CD4-positive, alpha-beta T cell (primary cell): ENCODE measurements at places on chromosomes 6 and 20.

DNA sequence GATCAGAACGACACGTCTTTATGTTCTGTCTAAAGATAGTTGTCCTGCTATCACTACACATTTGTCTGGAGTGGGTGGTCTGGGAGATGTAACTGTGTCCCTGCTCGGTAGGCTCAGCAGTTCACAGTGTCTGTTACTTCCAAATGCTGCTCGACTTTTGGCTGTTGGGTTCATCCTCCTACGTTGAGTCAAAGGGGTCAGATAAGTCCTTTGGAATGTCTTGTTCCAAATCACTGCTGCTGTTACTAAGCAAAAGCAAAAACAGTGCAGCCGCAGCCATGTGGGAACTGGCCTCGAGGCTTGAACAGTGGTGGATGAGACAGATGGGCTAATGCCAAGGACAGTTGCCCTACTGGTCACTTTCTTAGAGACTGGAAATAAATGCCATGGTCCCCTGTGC is 272.2 kb upstream of the MAP3K7 start:
- DNase-seq = no peak

GRCh38 chr20:44069203-44070011 is 117.6 kb downstream of the JPH2 start:
- peak; percentile 60 for DNase-seq

DNA sequence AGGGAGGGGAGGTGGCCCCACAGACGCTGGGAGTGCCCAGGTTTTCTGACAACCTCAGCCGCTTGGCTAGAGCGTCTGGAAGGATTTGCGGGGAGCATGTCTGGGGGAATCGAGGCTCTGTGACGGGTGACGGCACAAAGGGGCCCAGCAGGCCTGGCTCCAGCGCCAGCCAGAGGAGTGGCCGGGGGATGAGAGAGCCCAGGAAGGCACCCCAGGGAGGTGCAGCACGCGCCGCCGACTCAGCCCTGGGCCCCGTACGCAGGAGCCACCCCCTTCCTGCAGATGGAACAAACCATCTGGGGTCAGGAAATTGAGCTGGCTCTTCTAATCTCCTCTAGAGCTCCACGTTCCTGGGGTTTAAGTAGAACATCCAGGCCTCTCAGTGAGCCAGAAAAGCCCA is 5.9 kb upstream of the SLCO4A1 start:
- DNase-seq = no peak

DNA sequence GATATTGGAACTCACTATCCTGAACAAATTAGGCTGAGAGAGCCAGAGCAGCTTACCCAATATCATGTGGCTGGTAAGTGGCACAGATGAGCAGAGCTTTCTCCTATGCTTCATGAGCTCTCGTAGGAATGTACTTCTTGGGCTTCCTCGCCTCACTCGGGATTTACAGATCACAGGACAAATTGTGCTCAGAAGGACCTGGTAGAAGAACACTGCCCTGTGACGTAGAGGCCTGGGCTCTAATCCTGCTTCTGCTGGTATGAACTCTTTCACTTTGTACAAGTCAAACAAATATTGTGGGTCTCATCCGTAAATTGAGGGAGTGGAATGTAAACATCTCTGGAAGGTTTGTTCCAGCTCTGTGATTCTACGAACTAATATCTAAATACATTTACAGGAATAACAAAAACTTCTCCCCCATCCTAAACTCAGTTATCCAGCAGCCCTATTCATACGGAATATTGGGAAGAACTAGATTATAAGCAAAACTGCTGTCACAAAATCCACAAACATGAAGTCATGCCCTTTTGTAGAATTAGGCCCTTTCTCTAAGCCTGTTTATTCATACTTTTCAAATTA is 187.6 kb downstream of the CLIC5 start:
- DNase-seq = no peak

DNA sequence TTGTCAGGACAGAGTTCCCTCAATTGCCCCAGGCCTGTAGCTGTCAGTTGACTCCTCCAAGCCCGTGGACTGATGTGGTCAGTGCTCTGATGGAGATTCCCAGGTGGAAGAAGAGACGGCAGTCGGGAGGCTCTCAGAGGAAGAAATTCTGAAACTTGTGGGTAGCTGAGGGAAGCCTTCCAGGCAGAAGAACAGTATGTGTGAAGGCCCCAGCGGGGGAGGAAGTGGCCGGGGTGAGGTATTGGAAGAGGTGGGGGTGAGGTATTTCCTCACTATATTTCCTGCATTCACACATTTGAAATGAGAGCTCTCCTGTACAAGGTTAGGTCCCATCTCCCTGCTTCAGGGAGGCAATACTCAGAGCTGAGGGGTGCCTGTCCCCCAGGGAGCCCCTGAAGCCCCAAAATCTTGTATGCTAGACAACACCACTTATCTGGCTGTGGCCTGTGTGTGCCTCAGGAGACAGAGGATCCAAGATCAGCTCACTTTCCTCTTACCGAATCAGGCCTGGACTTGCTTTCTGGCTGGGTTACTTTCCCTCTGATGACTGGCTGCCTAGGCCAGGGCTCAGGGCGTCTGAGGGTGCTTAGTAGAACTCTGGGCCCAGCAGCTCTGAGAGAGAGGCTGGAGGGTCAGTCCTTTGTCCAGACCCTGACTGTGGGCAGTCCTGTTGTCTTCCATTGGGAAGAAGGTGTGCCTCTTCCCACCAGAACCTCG is 49.3 kb upstream of the MYL9 start:
- peak; percentile 48 for DNase-seq

- no peak for DNase-seq
These were observed 44.0 kb upstream of the CTNNBL1 start for GRCh38 chr20:37649676-37650370.

GRCh38 chr6:100175814-100176310 is 181.8 kb upstream of the MCHR2 start:
- no peak for DNase-seq

GRCh38 chr6:109874621-109875020 is 103.5 kb upstream of the GPR6 start:
- DNase-seq = no peak

DNA sequence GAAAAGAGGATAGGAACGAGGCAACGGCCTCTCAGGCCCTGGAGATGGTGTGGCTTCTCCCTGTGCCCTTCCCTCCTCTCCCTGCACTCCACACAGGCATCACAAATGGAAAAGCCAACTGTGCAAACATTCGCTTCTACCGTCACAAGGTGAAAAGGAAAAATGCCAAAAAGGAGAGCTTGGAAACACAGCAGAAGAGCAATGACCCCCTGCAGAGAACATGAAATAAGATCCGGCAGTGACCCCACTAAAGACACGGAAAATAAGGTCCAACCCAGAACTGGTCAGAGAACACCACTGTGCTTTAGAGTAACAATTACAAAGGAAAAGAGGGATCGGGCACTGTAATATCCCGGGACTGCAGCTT is 63.0 kb downstream of the SLC22A23 start:
- no peak for DNase-seq

GRCh38 chr6:145704143-145704781 is 31.1 kb downstream of the EPM2A start:
- DNase-seq = no peak

- DNase-seq = no peak
These were observed 9.7 kb upstream of the GCNT2 start for GRCh38 chr6:10511477-10511876.

- no peak for DNase-seq
These were observed 89.5 kb downstream of the TIAM2 start for GRCh38 chr6:155084431-155085123.

GRCh38 chr20:57585466-57586213 is 24.7 kb downstream of the PCK1 start:
- DNase-seq = no peak

- DNase-seq = no peak
These were observed 764 bp downstream of the BAG6 start for GRCh38 chr6:31651602-31652191.

- no peak for DNase-seq
These were observed 129.6 kb upstream of the NUP153 start for GRCh38 chr6:17836293-17836692.

- no peak for DNase-seq
These were observed 59.8 kb downstream of the CCDC170 start for GRCh38 chr6:151553416-151554165.

DNA sequence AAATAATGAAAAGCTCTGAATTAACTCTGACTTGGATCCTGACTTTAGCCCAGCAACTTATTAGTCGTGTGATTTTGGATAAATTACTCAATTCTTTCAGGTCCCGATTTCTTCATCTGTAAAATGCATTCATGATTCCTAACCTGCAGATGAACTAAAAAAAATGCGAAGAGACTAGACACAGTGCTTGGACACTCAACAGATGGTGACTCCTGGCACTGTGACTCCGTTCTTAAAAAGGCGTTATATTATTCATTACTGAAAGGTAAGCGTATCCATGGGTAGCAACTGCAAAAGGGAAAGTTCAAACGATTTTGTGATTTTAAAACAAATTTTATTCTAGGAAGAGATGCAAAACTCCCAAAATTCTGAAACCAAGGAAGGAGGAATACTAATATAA is 226.3 kb downstream of the KIF16B start:
- no peak for DNase-seq
